T follicular helper cell (primary cell): ENCODE measurements at places on chromosomes 11 and 22.

DNA sequence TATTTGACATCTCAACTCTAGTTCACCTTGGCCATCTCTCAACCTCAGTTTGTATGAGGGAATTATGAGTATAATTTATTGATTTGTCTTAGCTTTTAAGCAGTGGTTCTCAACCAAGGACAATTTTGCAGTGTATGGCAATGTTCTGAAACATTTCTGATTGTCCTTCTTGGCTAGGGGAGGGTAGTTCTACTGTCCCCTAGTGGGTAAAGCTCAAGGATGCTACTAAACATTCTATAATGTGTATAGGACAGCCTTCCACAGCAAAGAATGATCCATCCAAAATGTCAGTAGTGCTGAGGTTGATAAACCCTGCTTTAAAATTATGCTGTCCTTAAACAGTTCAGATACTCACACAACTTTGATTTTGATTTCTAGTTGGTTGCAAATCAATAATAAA lies 78.1 kb upstream of the ALKBH3 start:
- DNase-seq = no peak

DNA sequence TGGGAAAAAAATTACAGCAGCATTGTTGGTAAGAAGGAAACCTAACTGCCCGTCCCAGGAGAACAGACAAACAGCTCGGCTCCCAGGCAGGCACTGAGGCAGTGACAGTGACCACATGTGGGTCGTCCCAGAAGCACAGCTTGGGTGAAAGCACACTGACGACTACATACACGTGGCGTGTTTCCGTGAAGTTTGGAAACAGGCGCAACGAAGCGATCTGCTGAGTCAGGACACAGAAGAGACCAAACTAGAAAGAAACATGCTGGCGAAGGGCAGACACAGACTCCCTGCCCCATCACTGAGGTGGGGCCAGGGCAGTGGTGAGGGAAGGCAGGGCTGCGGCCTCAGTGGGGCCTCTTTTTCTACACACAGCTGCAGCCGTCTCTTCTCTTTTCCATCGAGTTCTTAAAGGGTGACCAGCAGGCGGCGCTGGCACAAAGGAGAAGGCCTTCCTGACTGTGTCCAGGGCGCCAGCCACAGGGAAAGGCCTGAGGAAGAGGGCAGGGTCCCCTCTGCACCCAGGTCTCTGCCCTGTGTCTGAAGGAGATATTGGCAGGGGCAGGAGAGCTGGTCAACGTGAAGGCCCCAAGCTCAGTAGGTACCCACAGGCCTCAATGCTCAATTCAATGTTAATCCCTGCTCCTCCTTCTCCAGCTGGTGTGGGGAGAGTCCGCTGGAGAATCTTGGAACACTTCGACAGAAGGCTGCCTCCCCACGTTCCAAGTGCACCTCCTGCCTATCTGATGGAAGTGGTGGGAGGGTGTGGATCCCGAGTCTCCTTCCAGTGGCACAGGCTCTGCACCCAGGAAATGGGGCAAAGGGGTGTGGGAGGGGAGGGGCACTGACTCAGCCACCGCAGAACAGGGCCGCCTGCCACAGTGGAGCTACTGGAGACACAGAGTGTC lies 19.9 kb downstream of the CARS1 start:
- DNase-seq = no peak

GRCh38 chr22:17787241-17787640 lies 13.0 kb upstream of the BID start:
- DNase-seq = no peak

GRCh38 chr11:102620818-102621561 lies 4.1 kb downstream of the MMP20 start:
- DNase-seq = no peak

DNA sequence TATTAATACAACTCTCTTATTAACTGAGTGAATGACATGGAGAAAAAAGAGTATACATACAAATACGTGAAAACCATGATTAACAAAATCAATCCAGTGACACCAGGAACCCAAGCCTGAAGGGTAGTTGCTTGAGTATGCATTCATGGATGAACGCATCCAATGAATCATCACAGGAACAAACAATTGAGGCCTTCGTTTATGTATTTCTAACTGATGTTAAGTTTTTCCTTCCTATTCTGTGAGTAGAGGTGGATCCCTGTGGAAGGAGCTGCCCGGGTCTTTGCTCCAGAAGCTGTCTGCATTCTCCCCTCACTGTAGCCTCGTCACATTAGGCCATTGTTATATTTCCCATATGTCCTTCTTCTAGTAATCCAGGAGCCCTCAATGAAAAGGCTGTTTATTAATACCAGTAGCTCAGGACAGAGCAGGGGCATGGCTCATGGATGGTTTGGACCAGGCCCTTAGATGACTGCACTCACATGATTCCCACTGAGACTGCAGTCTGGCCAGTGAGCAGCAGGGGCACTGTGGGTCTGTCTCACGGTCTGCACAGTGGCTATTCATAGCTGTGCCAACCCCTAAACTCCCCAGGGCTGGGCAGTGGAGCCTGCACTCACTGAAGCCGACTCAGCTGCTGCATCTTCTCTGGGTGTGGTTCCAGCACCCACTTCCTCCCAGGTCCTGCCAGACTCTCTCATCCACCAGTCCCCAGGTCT lies 128.1 kb upstream of the TOP3B start:
- no peak for DNase-seq

- no peak for DNase-seq
These were observed 36.5 kb downstream of the POU2AF3 start for GRCh38 chr11:111334532-111335502.

GRCh38 chr11:87033561-87033960 lies 4.2 kb upstream of the TMEM135 start:
- no peak for DNase-seq

- DNase-seq = no peak
These were observed 11.9 kb downstream of the RBFOX2 start for GRCh38 chr22:36016684-36017083.

DNA sequence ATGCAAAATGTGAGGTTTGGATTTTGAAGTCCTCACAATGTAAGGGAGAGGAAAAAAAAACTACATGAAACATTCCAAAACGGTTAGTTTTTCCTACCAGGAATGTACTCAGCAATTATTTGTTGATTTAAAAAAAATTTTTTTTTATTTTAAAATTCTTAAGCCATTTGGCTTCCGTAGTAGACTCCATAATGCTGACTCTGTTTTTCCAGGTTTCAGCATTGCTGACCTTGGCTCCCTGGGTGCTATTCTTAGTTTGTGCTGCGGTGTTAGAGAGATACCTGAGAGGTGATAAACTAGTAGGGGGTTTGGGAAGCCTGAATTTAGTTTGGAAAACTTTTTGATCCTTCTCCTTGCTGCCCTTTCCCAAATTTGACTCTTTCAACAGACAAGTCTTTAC lies 10.6 kb downstream of the STT3A start:
- DNase-seq = no peak

DNA sequence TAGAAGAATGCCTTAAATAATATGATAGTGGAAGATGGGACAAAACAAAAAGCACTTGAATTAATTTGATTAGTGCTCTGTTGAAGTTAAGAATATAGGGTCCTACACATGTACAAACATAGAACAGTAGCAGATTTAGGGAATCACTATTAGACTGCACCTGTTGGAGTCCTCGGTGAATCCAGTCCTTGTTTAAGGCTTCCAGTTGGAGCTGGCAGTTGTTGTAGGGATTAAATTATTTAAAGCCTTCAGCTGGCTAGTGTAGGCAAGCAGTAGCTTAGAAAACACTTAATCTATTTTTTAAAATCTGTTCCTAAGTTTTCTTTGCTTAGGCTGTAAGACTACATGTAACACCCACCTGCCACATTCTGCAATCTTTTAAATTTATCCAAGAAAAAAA lies 24.5 kb upstream of the CSTF3 start:
- no peak for DNase-seq

DNA sequence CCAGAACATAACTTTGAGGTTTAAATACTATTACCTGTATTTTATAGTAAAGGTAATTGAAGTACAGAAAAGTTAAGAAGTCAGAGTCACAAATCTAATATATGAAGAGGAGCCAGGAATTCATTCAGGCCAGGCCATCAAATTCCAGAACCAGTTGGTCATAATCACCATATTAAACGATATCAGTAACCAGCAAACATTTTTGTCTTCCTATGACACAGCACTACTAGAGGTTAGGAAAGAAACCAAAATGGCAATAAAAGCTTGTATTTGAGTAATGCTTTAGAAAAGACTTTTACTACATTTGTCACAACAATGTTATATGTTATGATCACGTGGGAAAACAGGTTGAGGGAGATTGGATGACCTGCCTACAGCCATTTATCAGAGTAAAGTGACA lies 62.2 kb downstream of the DKK3 start:
- DNase-seq = no peak

- DNase-seq = no peak
These were observed 50.3 kb downstream of the COPB1 start for GRCh38 chr11:14449302-14449714.

GRCh38 chr11:107337917-107338316 lies 119.7 kb downstream of the CWF19L2 start:
- DNase-seq = no peak

DNA sequence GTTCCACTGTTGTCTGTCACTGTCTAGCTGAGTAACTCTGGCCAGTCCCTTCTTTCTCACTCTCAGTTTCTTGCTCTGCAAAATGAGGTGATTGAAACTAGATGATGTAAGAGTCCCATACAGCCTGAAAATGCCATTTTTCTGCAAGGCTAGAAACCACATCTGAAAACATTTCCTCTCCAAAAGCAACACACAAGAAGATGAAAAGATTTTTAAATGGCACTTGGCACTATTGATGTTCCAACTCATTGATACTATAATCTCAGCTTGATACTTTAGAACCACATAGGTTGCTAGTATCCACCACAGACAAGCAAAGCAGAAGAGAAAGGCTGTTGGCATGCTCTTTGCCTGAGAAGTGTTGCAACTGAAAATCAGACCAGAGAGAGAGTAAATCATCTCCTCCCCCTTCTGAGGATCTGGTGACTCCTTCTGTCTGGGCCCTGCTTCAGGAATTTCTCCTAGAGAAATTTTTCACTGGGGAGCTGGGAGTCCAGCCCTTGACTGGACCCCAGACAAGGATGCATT lies 1217.9 kb downstream of the LRRC4C start:
- no peak for DNase-seq

DNA sequence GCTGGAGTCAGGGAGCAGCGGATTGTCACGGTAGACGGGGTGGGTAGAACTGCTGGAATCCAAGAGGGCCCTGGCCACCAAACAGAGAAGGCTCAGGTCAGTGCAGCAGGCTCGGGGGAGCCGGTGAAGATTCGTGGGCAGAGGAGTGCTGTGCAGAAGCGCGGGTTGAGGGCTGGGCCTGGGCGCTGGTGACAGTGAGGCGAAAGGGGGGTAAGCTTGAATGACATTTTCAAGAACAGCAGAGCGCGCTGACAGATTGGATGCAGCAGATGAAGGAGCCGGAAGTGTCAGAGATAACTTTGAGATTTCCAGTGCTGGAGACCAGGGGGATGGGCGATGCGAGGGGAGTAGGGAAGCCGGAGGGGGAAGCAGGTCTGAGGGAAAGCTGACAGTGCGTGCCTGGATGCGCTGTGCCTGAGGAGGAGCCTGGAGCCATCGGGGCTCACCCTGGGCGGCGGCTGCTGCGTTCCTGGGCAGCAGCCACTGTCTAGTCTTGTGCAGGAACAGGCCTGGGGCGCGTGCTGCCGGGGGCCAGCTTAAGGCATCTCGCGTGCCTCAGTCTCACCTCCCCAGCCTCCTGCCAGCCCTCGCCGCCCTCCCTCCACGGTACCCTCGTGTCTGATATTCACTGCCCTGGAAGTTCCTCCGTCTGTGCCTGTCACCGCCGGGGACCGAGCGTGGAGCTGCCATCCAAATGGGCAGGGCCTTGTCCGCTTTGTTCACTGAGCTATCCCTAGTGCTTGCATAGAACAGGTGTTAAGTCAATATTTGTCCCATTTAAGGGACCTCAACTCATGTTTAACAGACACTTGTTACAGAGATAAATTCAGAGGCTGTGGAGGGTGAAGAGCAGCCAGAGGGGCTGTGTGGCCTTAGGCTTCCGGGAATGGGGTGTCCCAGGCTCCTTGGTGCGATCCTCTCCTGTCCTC lies 5.2 kb downstream of the GRIK4 start:
- no peak for DNase-seq

DNA sequence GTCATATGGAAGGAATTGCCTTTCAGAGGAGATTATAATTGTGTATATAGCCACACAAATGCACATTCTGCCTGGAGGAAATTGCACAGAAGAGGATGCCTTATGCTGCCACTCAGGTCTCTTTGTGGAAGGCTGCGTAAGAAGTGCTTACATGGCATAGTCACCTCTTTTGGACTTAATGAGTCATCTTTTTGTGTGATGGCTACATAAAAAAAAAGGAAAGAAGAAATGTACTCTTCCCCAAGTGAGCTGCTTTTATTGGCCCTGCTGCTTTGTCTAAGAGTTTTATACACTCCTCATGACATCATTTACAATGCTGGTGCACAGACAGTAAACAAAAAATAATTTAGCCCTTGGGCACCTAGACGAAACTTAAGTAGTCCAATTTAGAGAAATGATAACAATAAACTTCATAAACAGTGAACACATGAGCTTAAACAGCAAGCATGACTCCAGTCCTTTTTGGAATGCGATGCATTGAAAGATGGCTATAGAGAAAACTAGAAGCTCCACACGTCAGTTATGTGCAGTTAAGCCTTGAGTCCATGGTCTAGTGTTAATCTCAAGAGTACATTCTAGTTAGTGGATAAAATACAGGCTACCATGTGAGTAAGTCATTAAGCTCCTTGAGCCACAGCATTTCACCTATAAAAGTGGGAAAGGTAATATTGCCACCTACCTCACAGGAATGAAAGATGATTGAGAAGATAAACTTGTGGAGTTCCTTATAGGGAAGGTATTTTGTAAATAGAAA lies 12.0 kb downstream of the CSTPP1 start:
- no peak for DNase-seq

DNA sequence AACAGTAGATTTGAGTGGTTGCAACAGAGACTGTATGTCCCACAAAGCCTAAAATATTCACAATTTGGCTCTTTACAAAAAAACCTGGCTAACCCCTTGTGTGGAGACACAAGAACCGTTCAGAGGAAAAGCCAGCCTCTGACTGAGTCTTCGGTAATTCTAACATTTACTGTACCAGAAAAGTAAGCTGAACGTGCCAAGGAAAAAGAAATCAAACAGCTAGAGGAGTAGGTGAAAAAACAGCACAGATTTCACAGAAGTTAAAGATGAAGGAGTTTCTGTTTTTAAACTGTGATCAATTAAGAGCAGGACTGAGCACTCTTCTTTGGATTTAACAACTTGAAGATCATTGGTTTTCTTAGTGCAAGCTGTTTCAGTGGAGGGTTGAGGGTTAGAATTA lies 424.7 kb upstream of the KIRREL3 start:
- no peak for DNase-seq

GRCh38 chr22:27212617-27213177 lies 555.3 kb downstream of the MIAT start:
- no peak for DNase-seq

DNA sequence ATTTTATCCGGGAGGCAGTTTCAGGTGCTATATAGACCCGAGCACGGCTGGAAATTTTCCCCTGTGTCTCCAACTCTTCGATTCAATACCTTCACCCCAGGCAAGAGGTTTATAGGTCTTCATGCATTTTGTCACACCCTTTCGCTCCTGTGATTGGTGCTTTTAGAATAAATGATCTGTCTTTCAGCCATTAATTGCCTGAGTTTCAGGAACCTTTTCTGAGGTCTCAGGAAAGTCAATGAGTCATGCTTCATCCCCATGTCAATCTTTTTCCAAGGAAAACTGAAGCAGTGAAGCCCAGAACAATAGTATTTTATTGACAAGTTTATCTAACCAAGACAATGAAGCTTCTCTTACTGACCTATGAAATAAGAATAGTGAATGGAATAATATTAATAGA lies 29.9 kb downstream of the FAM181B start:
- no peak for DNase-seq
